Fibroblast of skin of back (primary cell): ENCODE measurements at places on chromosomes 13 and 19.

- no peak for DNase-seq
These were observed 34.2 kb upstream of the MAP3K10 start for GRCh38 chr19:40157059-40157458.

- peak; percentile 73 for DNase-seq
These were observed 23.0 kb downstream of the PAN3 start for GRCh38 chr13:28161370-28161769.

DNA sequence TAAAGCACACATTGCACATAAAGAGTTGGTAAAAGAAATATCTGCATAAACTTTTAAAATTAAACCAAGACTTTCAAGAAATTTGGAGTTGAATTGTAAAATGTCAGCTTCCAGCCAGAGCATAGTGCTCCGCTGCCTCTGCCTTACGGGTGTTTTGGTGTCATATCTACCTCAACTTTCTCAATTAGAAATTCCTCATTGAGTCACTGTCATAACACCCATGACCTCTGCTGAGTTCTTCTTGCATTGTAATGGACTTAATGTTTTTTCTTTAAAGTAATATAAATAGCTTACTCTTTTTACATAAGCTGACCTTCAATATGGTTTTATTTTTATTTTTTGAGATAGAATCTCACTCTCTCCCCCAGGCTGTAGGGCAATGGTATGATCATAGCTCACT is 551.0 kb upstream of the NBEA start:
- peak; percentile 85 for DNase-seq

GRCh38 chr19:57267291-57267690 is 13.0 kb upstream of the ZNF460 start:
- no peak for DNase-seq

DNA sequence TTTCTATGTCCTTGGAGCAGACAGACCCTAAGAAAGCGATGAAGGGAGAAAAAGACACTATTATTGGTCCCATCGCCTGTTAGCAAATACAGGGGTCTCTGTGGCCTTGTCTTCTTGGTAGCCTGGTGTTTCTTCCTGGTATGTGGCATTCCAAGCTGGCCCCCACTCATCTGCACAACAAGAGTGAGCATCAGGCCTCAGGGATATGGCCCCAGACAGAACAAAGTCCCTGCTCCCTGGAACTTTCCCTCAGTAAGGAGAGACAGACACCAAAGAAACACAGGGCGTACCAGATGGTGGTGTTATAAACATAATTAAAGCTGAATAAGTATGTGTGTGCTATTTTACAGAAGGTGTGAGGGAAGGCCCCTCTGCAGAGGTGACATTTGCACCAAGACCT is 48.2 kb upstream of the KPNA3 start:
- DNase-seq = no peak

DNA sequence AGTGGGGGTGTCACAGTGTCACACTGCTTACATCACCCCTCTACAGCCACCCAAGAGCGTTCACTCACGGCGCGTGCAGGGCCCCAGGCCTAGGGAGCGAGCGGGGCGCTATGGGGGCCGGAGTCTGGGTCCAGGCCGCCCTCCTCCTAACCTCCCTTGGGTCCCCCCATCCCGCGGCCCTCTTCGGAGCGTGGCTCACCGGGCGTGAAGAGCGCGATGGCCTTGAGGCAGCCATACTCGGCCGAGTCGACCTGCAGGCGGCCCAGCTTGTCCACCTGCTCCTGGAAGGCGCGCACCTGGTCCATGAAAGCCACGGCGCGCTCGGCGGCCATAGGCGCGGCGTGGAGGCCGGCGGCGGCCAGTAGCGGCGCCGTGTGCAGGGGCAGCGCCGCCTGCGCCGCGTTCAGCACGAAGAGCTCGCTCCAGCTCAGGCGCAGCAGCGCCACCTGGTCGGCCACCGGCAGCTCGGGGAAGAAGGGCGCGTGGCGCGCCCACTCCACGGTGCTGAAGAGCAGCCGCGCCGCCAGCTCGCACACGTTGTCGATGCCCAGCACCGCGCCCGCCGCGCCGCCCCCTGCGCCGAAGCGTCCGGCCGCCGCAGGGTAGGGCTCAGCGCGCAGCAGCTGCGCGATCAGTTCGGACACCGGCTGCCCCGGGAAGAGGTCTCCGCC is 9.4 kb downstream of the OCEL1 start:
- peak; percentile 65 for DNase-seq

DNA sequence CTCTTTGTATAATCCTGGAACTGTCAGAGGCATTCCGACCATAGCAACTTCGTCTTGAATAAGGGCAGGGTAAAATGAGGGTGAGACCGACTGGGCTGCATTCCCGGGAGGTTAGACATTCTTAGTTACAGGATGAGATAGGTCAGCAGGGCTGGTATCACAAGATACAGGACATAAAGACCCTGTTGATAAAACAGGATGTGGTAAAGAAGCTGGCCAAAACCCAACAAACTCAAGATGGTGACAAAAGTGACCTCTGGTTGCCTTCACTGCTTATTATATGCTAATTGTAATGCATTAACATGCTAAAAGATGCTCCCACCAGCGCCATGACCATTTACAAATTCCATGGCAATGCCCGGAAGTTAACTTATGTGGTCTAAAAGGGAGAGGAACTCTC is 27.7 kb upstream of the MBNL2 start:
- DNase-seq = peak; percentile 71

- DNase-seq = no peak
These were observed 46.8 kb downstream of the KLF12 start for GRCh38 chr13:74087357-74087756.

DNA sequence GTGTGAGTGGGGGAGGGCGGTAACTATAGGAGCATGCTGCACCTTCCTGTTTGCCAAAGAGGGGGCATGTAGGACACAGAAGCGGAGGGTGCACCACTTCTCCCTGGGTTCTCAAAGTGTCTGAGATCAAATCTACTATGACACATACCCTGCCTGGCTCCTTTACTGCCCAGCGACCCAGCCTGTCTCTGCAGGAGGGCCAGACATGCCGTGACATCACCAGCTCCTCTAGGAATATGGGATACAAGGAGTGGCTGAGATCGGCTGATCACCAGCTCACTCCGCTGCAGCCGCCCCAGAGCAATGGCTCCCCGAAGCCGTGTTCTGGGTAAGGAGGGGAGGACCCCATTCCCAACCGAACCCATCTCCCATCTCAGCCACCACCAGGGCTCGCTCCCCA is 16.4 kb upstream of the IGFL1 start:
- DNase-seq = peak; percentile 41

GRCh38 chr13:26989957-26990713 is 181.5 kb downstream of the USP12 start:
- DNase-seq = no peak

- no peak for DNase-seq
These were observed 6.0 kb upstream of the NKPD1 start for GRCh38 chr19:45166723-45167252.

DNA sequence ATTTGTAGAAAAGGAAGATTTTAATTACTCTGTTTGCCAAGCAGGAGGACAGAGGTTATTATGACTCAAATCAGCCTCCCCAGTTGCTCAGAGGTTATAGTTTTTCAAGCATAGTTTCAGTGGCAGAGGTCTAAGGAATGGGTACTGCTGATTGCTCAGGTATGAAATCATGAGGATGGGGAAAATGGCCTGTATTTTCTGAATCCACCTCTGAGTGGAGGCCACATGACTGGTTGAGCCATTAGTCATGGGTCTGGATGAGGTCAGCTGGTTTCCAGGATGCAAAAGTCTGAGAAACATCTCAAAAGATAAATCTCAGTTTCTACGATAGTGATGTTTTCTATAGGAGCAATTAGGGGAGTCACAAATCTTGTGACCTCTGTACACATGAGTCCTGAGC is 62.8 kb upstream of the CEACAM8 start:
- peak; percentile 3 for DNase-seq

- DNase-seq = peak; percentile 67
These were observed 55.0 kb downstream of the ZIC5 start for GRCh38 chr13:99916366-99917103.

DNA sequence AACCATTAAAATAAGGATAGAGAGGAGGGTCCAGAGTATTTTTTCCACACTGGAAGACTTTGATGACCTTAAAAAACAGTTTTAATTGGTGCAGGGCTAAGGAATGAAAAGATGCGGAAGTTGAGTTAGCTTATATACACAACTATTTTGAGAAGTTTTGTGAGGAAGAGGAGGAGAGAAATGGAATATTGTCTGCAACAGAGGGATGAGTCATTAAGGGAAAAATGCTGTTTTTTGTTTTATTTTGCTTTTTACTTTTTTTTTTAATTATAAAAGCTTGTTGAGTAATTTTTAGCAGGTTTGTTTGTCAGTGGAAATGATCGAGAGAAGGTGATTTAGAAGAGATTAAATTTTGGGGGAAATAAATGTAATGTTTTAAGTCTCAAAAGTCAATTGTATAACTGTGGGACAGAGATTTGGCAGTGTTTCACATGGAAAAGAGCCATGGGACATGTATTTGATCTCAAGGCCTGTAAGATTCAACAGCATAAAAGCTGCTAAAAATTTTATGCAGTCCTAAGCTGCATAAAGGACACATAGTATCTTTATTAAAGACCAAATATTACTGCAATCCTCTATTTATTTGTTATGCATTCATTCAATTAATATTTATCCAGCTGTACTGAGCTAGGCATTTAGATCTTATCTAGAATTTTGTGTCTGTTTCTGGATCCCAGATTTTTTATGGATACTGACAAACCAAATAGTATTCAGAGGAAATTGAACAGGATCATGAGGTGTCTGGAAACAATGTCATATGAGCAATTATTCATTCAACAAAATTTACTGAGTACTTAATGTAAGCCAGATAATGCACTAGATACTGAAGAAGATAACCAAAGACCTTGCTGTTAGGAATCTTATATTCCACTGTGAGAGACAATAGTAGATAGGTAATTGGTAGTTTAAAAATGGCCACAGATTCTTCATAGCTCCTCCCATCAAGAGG is 72.7 kb downstream of the DNAJC15 start:
- DNase-seq = no peak

DNA sequence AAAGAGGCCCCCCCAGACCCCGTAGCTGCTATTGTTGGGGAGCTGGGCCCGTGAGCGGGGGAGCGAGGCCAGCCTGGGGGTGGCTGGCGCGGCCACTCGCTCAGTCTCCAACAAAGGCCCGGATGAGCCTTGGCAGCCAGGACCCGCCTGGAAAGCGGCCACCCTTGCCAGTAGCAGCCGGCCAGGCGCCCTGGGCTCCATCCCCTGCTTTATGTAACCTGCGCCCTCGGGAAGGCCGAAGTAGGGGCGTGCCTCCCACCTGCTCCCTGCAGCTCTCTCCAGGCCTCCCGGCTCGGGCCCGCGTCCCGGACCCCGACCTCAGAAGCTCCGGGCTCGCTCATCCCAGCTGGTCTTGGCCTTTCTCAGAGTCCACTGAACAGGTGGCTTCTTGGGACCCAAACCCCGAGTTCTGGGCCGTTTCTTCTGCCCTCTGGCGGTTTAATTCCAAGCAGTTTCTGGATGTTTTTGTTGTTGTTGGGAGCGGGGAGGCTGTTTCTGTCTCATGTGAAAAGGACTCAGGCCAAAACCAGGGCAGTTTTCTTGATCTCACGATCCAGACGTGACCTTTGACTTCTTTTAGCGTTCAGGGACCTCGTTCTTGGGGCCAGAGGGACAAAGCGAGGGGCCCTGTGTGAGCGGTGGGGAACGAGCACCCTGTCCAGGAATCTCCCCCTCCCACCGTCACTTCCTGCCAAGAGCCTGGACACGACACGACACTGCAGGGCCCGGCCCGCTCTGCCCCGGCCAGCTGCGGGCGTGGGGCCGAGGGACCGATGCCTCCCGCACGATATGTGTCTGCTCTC is 1.2 kb downstream of the CDC34 start:
- DNase-seq = peak; percentile 63

GRCh38 chr19:2044709-2045500 is 6.1 kb downstream of the MKNK2 start:
- no peak for DNase-seq

DNA sequence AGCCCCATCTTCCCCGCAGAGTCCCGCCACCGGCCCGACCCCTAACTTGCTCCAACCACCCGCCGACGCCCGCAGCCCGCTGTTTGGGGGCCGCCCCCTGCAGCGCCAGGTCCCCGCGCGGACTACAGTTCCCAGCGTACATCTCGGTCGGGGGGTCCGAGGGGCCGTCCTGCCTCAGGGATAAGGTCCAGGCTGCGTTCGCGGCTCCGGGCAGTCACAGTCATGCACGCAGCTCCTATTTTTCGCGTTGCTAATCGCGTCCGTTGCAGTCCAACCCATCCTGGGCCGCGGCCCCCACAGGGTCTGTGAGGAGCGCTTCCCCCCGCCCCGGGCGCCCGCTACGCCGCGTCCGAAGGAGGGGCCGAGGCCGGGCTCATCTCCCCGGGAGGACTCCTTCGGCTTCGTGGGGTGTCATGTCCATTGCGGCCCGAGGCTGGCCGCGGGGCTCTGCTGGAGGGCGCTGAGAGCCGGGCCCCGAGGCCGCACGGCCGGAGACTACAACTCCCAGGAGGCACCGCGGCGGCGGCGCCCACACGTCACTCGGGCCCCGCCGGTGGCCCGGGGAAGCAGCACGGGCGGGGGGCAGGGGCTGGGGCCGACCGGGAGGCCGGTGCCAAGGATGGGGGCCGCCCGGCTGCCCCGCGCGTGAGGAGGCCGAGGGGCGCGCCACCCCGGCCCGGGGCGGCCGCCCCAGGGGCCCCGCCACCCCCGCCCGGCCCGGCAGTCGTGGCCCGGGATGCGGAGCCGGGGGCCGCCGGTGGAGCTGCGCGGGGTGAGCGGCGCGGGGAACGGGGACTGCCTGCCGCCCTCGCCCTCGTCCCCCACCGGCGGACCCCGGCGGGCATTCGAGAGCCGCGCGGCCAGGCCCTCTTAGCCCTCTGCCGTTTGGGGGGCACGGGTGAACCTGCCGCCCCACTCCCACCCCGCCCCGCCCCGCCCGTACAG is at the start of gene MAP3K10:
Gene MAP3K10 (plus strand): TSS at position 536 of the 945 bp plus-strand sequence. CDS start 606 bp downstream, outside the sequence.
- DNase-seq = peak; percentile 75

DNA sequence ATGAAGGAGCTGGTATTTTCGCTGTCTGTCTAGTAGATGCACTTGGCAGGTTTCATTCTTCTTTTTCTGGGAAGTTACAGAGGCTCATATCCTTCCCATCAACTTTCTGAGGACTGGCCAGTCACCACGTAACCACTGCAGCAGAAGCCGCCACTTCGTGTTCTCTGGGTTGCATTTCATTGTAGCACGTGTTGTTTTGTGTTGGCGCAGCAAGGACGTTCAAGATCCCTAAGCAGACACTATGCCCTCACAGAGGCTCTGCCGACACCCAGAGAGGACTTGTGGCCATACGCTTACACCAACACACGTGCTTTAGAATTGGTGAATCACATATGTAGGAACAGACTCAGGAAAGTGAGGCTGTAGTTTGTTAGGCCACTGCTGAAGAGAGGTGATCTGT is 42.2 kb upstream of the TEX29 start:
- DNase-seq = no peak

- no peak for DNase-seq
These were observed 19.2 kb downstream of the SIGLEC8 start for GRCh38 chr19:51439021-51439465.

DNA sequence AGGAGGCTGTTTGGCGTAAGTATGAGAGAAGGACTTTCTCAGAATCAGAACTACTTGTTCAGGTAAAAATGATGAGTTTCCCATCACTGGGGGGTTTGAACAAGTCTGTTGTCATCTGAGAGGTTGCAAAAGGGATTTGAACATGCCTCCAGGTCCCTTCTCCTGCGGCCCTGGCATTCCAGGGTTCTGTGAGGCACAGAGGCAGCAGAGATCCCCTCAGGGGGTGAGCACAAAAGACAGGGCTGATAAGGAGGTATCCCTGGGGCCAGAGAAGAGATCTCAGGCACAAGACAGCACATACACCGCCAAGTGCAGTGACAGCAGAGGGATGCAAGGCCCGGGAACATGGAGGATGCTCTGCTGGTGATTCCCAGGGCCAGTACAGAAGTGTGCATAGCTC is 275.8 kb upstream of the TSHZ3 start:
- no peak for DNase-seq

GRCh38 chr13:91123456-91124127 is 223.9 kb upstream of the MIR17HG start:
- DNase-seq = no peak
